Astrocyte (in vitro differentiated cells and primary cell): ENCODE measurements at places on chromosomes 7 and 10. TPM values are rescaled to one million over a fixed set of nuclear protein-coding genes. Genes with fewer than 3 reads are reported as not detected.

TMEM140 gene
- total RNA-seq, result 0.27 and 0.62 TPM in 2 replicates

EN2 gene
- not detected in 2 replicates for total RNA-seq

ASZ1 gene
- not detected in 2 replicates for total RNA-seq

CPN1 gene
- not detected in 2 replicates for total RNA-seq

HOXA4 gene
- not detected in 2 replicates for total RNA-seq

DNA sequence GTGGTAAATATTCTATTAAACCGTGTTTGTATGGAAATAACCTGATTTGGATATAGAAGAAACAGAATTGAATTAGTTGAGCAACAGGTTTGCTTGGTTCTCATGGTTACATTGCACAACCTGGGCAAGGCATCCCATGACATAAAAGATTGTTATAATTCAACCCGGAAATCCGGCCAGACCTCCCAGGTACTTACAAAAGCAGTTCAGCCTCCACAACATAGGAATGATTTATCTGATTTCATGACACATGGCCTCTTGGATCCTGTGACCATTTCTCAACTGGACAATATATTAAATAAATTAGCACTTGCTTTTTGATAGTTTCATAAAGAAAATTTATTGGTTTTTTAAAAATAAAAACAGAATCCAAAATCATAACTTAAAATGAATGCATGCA, 55.1 kb upstream of the PTPN12 start:
- no peak overlapping the region for H3K4me3 ChIP-seq
- no peak overlapping the region for H3K27ac ChIP-seq
- H3K36me3 ChIP-seq, result no peaks in the 10 kb centered on the region
- no peaks in the 10 kb centered on the region for H3K27me3 ChIP-seq
- H3K4me1 ChIP-seq, result no peaks in the 10 kb centered on the region

GRCh38 chr7:42208572-42208971, 28.4 kb downstream of the GLI3 start:
- no peak overlapping the region for H3K4me3 ChIP-seq
- no peaks in the 10 kb centered on the region for H3K4me1 ChIP-seq
- H3K27ac ChIP-seq, result no peak overlapping the region
- no peaks in the 10 kb centered on the region for H3K36me3 ChIP-seq

DNA sequence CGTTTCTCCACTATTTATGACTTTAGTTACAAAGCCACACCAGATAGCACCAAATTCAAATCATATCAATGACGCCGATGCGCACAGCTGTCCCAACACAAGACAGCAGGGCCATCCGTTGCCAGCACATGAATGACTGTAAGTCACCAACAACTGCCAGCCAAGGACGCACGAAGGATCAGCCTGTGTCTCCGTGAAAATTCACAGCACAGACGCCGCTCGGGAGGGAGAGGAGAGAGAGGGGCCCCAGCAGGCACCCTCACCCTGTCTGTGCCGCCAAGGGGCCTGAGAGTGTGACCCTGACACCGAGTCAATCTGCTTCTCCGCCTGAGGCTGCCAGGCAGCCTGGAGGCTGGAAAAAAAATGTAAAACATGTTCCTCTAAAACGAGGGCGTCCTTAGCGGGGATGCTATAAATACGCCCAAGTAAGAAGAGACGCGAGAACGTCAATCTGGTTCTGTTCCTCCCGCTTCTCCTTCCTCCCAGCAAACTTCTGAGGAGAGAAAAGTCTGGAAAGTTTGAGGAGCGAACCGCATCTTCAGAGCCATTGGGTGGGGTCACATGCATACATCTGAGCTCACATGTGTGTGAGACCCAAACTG, 111.2 kb downstream of the PTPRN2 start:
- H3K27me3 ChIP-seq, result no peaks in the 10 kb centered on the region
- no peak overlapping the region for H3K27ac ChIP-seq
- no peak for DNase-seq
- no peaks in the 10 kb centered on the region for H3K36me3 ChIP-seq

GRCh38 chr10:95861386-95861785, 46.4 kb upstream of the CC2D2B start:
- no peaks in the 10 kb centered on the region for H3K36me3 ChIP-seq
- no peaks in the 10 kb centered on the region for H3K27me3 ChIP-seq
- peak; percentile 76 for DNase-seq

DNA sequence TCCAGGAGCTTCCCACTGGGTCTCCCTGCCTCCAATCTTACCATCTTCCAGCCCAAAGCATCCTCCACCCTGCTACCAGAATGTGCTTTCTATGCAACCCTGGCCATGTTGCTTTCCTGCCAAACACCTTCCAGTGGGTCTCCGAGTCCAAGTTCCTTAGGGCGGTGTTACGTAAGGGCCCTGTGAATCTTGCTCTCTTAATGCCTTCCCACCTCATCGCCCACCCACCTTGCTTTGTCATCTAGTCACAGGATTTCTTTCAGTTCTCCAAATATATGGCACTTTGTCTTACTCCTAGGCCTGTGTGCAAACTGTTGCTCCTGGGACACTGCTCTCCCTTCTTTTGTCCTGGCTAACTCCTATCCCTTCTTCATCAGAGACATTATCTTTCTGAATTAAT, 344.5 kb downstream of the RPS24 start:
- no peak overlapping the region for H3K4me3 ChIP-seq
- H3K36me3 ChIP-seq, result no peaks in the 10 kb centered on the region
- H3K27ac ChIP-seq, result no peak overlapping the region
- peaks cover 32% of the 10 kb centered on the region for H3K27me3 ChIP-seq
- no peaks in the 10 kb centered on the region for H3K4me1 ChIP-seq
- DNase-seq, result no peak

DNA sequence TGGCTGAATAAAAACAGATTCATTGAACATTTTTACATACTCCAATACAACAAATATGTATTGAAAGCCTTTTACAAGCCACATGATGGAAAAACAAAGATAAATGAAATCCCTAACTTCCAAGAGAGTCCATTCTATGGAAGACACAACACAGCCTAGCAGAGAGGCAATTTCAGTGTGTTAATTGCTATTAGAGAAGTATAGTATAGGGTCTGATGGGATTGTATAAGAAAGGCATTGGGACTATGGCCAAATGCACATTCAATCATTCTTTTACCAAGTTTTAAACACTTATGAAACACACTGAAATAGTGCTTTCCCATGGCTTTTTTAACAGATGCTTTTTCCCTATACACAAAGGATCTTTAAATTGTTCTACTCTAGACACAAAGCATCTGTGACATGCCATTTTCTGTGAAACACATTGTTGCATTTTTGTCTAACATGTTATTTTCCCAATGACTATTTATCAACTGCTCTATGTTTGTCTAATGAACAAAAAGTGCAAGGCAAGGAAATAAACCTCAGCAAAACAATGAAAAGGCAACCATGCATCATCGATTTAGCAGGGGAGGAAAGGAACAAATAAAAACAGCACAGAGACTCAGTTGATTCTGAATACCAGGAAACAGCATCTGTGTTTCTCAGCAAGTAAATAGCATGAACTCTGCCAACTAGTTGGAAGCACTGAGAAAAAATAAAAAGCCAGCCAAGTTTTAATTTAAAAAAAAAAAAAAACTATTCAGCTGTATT, 42.4 kb upstream of the PHYHIPL start:
- H3K27me3 ChIP-seq, result no peaks in the 10 kb centered on the region
- no peak overlapping the region for H3K27ac ChIP-seq
- H3K4me1 ChIP-seq, result no peaks in the 10 kb centered on the region
- DNase-seq, result no peak

GRCh38 chr7:46764100-46764936, 817.6 kb downstream of the TNS3 start:
- H3K4me1 ChIP-seq, result peaks cover 13% of the 10 kb centered on the region
- peak; percentile 97 for DNase-seq
- no peaks in the 10 kb centered on the region for H3K27me3 ChIP-seq
- no peak overlapping the region for H3K4me3 ChIP-seq
- peak overlapping the region; percentile 64 for H3K27ac ChIP-seq

DNA sequence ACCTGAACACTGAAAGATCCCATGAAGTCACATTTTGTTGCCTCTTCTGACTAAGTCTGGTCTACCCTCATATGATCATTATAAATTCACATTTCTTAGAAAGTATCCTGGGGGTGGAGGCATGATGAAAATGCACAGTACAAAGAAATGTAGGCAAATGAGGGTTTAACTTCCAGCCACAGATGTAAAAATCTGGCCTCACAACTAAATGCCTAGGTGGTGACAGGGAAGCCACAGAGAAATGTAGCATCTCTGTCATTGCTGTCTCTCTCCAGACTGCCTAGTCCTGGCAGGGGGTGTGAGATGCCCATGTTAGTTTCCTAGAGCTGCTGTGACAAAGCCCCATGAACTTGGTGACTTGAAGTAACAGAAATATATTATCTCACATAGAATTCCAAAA, 395.9 kb downstream of the SORCS3 start:
- DNase-seq, result peak; percentile 8
- no peaks in the 10 kb centered on the region for H3K4me1 ChIP-seq
- no peak overlapping the region for H3K4me3 ChIP-seq
- H3K36me3 ChIP-seq, result no peaks in the 10 kb centered on the region
- no peak overlapping the region for H3K27ac ChIP-seq
- no peaks in the 10 kb centered on the region for H3K27me3 ChIP-seq

- no peak overlapping the region for H3K4me3 ChIP-seq
- no peaks in the 10 kb centered on the region for H3K36me3 ChIP-seq
- DNase-seq, result no peak
- no peak overlapping the region for H3K27ac ChIP-seq
Observed at GRCh38 chr10:111773950-111774349, 409.6 kb downstream of the GPAM start.

DNA sequence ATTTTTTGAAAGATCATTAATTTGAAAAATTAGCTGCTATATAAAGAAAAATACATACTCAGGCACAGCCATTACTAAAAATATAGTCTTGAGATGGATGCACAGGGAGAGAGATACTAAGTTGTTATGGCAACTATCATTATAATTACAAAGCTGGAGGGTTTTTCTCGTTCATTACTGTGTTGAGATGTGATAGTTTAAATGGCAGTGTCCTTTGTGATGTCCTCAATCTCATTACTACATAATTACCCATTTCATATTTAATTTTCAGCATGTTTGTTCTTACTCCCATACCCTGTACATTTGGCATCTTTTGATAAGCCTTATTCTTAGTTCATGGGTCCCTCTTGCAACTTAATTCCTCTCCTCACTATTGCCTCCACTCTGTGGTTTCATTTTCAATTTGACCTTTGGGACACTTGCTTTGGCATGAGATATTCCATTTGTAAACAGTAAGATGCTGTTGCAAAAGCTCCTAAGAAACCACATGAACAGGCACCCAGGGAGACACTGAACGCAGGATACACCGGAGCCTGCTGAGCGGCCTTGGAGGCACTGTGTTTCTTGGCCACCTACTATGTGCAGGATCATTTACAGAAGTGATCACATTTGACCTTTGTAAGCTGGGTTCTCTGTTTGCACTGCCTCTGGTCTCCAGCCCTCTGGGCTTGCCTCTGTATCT, 4.8 kb upstream of the CPXM2 start:
- H3K27me3 ChIP-seq, result peaks cover 2% of the 10 kb centered on the region
- no peak overlapping the region for H3K27ac ChIP-seq
- no peak for DNase-seq
- H3K36me3 ChIP-seq, result no peaks in the 10 kb centered on the region
- H3K4me1 ChIP-seq, result no peaks in the 10 kb centered on the region

- no peak for DNase-seq
- H3K27me3 ChIP-seq, result peaks cover 2% of the 10 kb centered on the region
- H3K36me3 ChIP-seq, result no peaks in the 10 kb centered on the region
- peak overlapping the region; percentile 12 for H3K27ac ChIP-seq
Observed at GRCh38 chr10:77925795-77926565, 575 bp downstream of the DLG5 start.

DNA sequence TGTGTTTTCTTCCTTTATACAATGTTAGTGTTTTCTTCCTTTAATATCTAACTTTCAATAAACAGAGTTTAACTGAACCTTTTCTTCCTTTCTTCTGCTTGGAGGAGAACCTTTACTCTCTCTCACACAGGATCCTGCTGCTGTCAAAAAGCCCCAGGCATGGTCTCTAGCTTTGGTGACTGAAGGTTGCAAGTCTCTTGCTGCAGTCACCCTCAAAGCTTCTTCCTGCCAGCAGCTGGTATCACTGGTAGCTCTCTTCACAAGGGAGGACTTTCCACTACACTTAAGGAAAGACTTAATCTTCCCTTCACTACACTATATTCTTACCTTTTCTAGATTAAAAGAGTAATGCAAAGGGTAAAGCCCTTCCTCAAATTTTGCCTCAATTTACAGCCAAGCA, 153.4 kb downstream of the SGMS1 start:
- no peak overlapping the region for H3K4me3 ChIP-seq
- DNase-seq, result no peak
- no peaks in the 10 kb centered on the region for H3K27me3 ChIP-seq
- H3K4me1 ChIP-seq, result peaks cover 17% of the 10 kb centered on the region
- no peak overlapping the region for H3K27ac ChIP-seq

DNA sequence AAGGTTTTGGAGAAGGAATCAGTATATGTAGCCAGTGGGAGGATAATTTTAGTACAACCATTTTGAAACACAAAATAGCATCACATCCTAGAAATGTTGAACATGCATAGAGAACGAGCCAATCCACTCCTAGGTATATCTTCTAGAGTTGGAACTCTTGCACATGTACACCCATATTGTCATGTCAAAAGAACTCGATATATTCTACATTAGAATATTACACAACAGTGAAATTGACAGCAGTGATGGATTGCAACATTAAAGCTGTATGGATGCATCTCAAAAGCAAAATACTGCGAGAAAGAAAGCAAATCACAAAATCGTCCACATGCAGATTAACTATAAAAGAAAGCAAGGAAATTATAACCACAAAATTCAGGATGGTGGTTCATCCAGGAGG, 159.3 kb upstream of the NEBL start:
- no peak overlapping the region for H3K4me3 ChIP-seq
- H3K36me3 ChIP-seq, result no peaks in the 10 kb centered on the region
- no peak for DNase-seq
- H3K27ac ChIP-seq, result no peak overlapping the region
- no peaks in the 10 kb centered on the region for H3K27me3 ChIP-seq

DNA sequence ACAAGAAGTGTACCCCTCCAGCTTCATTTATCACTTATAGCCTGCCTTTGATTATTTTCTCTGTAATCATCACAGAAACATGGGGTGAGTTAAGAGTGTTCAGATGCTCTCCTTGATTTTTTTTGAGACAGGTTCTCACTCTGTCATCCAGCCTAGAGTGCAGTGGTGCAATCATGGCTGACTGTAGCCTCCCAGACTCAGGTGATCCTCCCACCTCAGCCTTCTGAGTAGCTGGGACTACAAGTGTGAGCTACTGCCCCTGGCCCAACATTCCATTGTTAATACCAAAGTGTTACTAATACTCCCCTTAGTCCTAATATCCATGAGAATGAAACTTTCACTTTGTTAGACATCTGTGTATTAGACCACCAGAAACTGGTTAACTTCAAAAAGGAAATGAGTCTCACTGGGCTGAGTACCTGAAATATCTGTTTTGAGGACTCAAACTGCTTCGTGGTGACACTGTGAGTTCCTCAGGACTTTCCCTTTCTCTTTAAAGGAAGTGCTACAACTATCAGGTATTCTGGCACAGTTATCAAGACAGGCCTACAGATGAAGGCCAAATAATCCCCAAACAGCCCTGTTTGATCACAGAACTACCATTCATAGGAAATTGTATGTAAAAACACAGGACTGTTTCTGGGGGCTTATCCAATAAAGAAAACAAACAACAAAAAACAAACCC, 20.5 kb upstream of the CFAP70 start:
- H3K27me3 ChIP-seq, result no peaks in the 10 kb centered on the region
- no peak for DNase-seq
- H3K4me1 ChIP-seq, result no peaks in the 10 kb centered on the region
- no peak overlapping the region for H3K4me3 ChIP-seq
- H3K36me3 ChIP-seq, result peaks cover 50% of the 10 kb centered on the region

GRCh38 chr10:6136215-6137201, 47.7 kb downstream of the RBM17 start:
- peak overlapping the region; percentile 70 for H3K27ac ChIP-seq
- H3K27me3 ChIP-seq, result peaks cover 5% of the 10 kb centered on the region
- peaks cover 27% of the 10 kb centered on the region for H3K4me1 ChIP-seq
- H3K4me3 ChIP-seq, result no peak overlapping the region
- H3K36me3 ChIP-seq, result no peaks in the 10 kb centered on the region
- DNase-seq, result peak; percentile 78
